Esophagus muscularis mucosa (tissue), 4 donors: ENCODE measurements at places on chromosomes 16 and 17. TPM values are rescaled to one million over a fixed set of nuclear protein-coding genes. Genes with fewer than 3 reads are reported as not detected.

DNA sequence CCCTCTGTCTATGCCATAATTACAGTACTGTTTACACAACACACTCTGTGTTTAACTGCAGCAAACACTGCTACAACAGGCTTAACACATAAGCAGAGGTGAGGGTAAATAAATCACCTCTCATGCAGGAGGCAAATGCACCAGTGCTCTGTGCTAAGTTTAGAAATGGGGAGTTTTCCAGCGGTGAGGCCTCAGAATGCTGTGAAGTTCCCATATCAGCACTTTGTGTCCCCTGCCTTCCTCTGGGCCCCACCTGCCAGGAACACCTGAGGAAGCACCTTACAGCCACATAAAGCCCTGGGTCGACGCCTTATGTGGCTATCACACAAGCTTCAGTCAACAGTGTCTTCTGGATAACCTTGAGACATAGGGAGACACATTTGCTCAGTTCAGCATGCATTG, 304.5 kb downstream of the HAPSTR1 start:
- no peak for DNase-seq

DNA sequence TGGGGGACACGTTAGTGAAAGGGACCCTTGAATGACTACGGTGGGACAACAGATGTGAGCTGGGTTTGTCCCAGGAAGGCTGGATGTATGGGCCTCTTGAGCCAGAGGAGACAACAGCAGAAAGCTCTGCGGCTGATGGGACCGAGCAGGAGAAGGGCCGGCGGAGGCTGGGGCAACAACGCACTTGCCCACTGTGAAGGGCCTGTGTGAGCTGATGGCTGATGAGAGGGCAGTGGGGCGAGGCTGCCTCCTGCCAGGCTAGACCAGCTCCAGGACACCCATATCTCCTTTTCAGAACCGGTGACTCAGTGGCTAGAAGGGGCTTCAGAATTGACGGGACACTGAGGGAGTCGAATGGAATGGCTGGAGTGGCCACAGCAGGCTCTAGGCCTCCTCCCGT, 250.1 kb downstream of the SEC14L1 start:
- DNase-seq: no peak

BEAN1 gene
- total RNA-seq: 0.23 TPM

DNA sequence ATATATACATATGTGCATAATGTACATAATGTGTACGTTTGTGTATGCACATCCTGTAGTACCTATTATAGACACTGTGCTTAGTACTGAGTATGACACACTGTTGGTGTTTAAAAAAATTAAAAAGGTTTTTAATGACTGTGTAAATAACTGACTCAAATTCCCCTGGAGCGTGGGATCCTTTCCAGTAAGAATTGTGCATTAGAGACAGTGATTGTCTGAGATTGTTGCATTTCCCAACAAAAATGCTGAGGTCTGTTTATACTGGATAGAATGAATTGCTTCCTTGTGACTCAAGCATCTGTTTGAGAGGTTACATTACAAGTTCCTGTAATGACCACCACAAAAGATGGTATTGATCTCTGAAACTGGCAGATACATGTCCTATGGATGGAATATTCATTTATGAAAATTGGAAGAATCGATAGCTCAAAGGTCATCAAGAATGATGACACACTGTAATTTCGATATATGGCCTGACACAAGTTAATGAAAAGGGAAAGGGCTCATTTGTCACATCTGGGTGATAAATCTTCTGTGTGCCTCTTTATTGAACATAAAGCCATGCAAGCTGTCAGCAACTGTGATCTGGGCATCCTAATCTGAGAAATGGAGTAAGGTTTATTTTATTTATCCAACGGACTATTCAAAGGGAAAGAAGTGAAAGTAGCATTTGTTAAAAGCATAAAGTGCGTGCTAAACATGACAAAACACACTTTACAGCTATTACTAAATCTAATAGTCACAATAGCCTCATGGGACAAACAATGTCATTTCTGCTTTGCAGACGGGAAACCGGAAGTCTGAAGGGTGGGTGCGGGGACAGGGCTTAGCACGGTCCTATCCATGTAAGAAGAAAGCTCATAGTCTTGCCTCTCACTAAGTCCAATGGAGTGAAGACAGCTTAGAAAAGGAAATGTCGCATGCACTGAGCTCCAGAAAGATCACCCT, 228.8 kb downstream of the CDH11 start:
- DNase-seq: no peak

GRCh38 chr16:48537275-48537674, 72.7 kb downstream of the N4BP1 start:
- DNase-seq: no peak

PPP4C gene
- 59.0 TPM for total RNA-seq

- DNase-seq: no peak
Measured at GRCh38 chr16:1290860-1291575, 18.4 kb upstream of the UBE2I start.

- DNase-seq: no peak
Measured at GRCh38 chr17:79739148-79740062, 8.7 kb downstream of the ENPP7 start.

PYDC1 gene
- not detected for total RNA-seq

GAST gene
- not detected for total RNA-seq

GRCh38 chr17:5699814-5700213, 115.5 kb upstream of the NLRP1 start:
- no peak for DNase-seq

CDRT15 gene
- not detected for total RNA-seq

DNA sequence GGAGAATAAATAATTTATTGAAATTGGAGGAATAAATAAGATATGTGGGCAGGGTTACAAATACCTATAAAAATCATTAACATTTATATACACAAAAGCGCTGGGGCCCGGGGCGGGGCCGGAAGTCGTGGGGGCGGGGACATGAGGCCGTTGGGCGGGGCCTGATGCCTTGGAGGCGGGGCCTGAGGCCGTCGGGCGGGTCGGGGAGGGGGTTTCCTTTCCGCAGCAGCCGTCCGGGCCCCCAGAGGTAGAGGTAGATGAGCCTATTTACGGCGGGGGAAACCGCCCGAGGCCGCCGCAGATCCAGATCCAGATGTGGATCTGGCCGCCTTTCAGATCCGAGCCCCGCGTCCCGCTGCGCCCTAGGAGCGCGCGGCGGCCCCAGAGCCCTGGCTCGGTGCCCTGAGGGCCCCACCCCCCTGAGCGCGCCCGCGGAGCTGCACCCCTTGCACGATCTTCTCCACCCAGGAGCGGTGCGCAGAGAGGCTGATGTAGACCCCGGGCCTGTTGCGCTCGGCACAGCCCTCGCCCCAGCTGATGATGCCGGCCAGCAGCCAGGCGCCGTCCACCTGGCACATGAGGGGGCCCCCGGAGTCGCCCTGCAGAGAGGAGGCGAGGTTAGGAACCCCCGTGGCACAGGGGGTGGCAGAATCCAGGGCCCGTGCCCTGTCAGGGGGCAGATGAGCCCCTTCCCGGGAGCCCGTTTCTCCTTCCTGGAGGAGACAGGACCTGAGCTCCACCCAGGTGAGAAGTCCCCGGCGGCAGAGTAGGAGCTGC, 5.1 kb downstream of the PRSS22 start:
- no peak for DNase-seq

CHST5 gene
- not detected for total RNA-seq

PITPNM3 gene
- total RNA-seq: 73.6 TPM

DNA sequence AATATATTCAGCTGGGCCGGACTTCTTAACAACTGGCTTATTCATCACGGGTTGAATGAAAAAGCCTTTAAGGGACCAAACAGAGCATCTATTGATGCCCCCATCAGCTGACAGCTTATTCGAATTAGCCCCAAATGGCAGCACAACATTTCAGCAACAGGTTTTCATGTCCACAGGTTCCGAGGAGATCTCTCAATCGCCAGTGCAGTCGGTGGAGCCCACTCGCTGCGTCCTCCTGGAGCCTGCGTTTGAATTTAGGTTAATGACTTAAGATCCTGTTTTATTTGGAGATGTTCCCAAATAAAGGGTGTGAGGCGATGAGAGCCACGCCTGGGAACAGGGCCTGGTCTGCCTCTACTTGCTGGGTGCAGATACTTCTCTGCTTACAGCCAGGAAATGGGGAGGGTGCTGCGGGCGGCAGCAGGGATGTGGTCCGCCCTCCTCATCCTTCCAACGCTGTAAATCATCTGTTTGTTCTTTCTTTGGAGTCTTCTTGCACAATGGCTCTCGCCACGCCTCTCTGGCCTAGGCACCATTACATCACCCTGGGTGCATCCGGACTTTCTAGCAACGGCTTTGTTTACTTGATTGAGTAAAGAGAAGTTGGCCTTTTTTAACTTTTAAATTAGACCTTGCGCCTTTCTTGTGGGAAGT, 22.6 kb downstream of the NDE1 start:
- DNase-seq: peak; percentile 97

- DNase-seq: no peak
Measured at GRCh38 chr16:50702725-50703124, 9.3 kb downstream of the NOD2 start.

WNT3 gene
- 1.3 TPM for total RNA-seq

DNA sequence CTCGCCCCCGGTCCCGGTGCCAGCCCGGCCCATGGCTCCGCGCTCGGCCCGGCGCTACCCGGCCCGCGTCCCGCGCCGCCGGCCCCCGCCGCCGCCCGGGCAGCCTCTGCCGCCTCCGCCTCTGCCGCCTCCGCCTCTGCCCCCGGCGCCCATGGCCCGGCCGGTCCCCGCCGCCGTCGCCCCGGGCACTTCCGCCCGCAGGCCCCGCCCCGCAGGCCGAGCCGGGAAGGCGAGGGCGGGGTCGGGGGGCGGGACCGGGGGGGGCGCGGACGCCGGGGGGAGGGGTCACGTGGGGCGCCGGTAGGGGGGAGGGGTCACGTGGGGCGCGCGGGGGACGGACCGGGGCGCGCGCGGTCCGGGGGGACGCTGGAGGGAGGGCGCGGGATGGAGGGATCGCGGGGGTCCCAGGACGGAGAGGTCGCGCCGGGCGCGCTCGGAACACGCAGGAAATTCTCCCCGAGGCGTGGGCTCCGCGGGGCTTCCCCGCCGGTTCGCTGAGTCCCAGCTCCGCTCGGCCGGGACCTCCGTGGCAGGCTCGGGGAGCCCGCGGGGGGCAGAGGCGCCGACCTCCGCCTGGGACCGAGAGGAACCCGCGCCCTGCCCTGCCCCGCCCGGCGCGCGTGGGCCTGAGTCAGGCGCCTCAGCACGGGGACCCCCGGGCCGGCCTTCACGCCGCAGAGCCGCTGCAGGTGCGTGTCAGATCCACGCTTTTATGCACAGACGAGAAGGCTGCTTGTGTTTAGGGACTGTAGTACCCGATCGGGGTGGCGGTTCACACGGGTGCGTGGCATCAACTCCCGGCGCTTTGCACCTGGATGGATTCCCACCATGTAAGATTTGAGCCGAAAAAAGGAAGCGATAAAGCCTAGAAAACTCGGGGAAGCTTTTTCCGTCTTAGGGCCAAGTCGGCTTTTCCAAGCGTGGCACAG, at the start of gene PGAP6:
PGAP6 (minus strand) TSS at position 190 of the 929 bp plus-strand sequence; CDS start at position 33, 157 bp downstream.
- no peak for DNase-seq

METRNL gene
- 54.9 TPM for total RNA-seq

DNAH3 gene
- total RNA-seq: not detected

GRCh38 chr17:75661531-75661930, 5.4 kb downstream of the RECQL5 start:
- no peak for DNase-seq

- DNase-seq: no peak
Measured at GRCh38 chr17:49604314-49604869, 28.7 kb downstream of the NXPH3 start.

USP43 gene
- total RNA-seq: 0.84 TPM

DNA sequence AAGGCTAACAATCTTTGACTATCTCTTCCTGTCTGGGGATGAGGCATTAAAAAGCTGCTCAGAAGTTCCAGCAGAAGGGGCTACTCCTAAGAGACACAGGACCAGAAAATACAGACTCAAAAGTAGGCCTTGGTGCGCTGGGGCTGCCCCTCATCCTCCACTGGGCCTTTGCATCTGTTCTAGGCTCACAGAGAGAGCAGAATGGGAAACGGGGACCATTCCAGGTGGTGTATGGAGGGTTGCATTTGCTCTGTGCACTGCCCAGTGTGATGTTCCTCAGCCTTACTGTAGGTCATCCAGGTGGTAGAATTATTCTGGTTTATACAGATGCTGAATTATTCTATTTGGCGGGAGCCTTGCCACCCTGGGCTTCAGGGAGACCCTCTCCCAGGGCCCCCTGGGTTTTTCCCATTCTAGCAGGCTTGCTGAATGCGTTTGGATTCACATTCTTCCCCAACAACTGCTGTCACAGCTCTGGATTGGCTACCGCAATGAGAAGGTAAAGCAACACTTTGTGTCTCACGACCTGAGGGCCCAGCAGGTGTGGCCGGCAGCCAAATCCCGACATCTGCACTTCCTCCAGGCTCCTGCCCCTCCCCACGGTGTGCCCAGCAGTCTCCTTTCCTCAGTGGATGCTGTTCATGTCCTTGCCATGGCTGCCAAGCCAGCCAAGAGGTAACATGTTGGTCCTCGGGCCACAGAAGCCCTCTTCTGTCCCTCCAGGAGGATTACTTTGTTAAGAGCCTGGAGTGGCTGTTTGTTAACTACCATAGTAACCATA, 25.0 kb upstream of the ZNHIT3 start:
- DNase-seq: no peak

GRCh38 chr17:535198-535597, 179.4 kb downstream of the VPS53 start:
- DNase-seq: no peak

MT3 gene
- total RNA-seq: 2.0 TPM

DNA sequence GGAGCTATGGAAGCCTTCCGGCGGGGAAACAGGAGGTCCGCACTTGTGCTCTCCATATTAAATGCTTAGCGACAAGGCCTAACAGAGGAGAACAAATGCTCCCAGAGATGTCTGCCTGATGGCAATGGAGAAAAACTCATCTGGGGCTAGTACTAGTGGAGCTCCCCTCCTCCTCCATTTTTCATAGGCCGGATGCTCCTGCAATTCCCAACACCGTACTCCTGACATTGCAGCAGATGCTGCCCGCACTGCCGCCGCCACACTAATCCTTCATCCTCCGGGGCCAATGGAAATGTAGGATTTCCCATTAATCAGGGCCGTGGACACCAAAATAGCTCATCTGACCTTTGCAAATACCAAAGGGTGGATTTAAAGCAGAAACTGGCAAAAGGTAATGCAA, 27.5 kb downstream of the TOM1L2 start:
- no peak for DNase-seq

TBC1D26 gene
- total RNA-seq: not detected

- no peak for DNase-seq
Measured at GRCh38 chr16:50570808-50571598, 22.8 kb downstream of the NKD1 start.

SMIM36 gene
- total RNA-seq: not detected

DNA sequence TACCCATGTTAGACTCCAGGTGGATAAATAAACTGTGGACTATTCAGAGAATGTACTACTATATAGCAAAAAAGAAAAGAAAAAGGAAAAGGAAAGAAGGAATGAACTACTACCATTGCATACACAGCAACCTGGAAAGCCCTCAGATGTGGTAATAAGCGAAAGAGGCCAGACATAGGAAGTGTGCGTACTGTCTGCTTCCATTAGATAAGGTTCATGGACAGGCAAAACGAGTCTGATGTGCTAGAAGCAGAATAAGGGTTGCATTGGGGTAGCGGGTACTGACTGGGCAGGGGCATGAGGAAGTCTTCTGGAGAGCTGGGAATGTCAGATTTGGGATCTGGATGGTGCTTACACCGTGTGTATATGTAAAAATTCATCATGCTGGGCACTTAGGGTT, 21.8 kb downstream of the CLEC16A start:
- no peak for DNase-seq

CCDC40 gene
- total RNA-seq: 6.5 TPM

- DNase-seq: no peak
Measured at GRCh38 chr16:73921295-73921694, 375.3 kb upstream of the PSMD7 start.
